M059J (cell line): ENCODE measurements at places on chromosomes 3 and 15. TPM values are rescaled to one million over a fixed set of nuclear protein-coding genes. Genes with fewer than 3 reads are reported as not detected.

DNA sequence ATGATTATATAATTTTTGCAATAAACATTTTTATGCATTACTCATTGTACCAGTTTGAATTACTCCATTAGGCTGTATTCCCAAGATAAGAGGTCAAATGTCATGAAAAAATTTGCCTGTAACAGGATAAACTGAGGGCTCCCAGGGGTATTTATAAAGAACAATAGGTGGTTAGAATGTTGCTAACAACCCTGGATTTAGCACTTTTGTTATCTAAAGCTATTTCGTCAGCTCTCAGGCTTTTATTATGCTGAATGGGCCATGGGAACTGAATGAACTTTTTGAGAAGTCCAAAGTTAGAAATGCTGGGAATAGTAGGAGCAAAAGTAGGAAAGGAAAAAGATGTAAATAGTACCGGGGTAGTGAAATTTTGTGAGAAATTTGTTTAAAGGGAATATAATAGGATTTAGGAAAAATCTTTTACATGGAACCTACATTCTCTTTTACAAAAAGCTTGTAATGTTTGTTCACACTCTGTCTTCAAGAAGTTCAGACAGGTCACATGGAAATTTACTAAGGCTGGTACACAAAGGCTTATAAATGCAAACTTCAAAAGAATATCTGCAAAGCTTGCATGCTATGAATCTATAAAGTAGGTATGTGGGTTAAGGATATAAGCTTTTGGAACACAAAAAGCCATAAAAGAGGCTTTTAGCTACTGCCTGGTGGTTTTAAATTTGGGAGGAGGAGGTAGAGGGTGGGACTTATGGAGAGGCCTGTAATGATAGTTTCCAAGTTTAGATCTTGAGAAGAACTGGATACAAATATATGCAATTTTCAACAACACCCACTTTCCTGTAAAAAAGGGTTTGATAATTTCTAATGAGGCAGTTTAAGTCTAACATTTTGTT lies 445.8 kb upstream of the NAALADL2 start:
- no peak for DNase-seq

Gene CP
- total RNA-seq: 2.7 and 3.4 TPM in 2 replicates

DNA sequence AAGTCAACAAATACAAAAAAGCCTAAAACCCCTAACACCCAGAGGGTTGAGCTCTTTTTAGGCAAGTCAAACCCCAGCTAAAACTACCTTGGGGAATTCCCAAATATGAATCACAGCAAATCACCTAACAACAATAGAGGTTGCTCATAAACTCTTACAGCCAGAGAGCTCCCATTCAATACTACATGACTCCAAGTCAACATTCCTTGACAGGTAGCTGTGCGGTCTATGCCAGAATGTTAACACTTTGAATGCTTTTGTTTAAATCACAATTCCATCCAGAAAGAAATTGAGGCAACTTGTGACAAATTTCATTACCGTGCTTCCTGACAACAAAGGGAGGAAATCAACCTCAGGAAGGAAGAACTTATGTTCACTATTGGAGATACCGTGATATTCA lies 7.5 kb upstream of the UACA start:
- DNase-seq: peak; percentile 57

Gene MUC4
- total RNA-seq: 0.02 and 0.05 TPM in 2 replicates

DNA sequence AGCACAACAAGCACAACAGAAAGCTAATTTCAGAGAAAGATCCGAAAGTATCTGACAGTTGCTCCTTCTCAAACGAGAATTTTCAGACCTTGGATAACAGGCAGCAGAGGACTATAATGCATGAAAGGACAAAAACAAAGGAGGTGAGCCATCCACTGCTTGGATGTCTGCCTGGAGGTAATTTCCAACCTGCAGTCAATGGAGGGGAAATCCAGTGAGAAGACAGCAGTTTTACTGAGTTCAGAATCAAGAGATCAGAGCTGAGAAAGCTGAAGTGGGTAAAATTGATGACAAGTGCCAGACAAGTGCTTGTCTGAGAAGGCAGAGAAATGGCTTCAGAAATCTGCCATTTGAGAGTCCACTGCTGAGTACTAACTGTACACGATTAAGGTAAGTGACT lies 22.1 kb downstream of the UBE3A start:
- DNase-seq: peak; percentile 62

- DNase-seq: no peak
These were observed 33.6 kb upstream of the SEC13 start for GRCh38 chr3:10354361-10355015.

- DNase-seq: peak; percentile 91
These were observed 412.9 kb downstream of the TIGIT start for GRCh38 chr3:114706591-114707232.

- DNase-seq: no peak
These were observed 1029.3 kb upstream of the CFAP20DC start for GRCh38 chr3:60079076-60079475.

DNA sequence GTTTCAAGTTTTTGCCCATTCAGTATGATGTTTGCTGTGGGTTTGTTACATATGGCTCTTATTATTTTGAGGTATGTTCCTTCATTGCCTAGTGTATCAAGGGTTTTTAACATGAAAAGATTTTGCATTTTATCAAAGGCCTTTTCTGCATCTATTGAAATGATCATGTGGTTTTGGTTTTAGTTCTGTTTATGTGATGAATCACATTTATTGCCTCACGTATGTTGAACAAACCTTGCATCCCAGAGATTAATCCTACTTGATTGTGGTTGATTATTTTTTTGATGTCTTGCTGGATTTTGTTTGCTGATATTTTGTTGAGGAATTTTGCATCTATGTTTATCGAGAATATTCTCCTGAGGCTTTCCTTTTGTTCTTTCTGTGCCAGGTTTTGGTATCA lies 39.4 kb downstream of the TMCO5A start:
- DNase-seq: peak; percentile 10

DNA sequence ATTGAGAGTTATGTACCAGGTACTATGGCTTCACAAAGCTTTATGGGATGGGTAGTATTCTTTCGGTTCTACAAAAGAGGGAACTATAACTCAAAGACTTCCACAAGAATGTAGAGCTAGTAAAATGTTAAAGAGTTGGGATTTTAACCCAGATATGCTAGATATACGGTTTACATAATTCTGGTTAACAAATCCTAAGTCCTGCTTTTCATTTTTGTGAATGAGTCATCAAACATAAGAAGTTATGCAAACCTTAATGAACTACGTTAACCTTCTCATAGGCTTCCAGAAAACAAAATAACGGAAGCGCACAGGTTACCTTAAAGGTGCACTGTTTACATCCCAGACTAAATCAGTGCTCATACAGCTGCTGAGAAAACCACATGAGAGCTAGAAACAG lies 1049.3 kb downstream of the MCTP2 start:
- DNase-seq: no peak

- DNase-seq: no peak
These were observed 37.9 kb downstream of the ANKDD1A start for GRCh38 chr15:64949383-64950186.

DNA sequence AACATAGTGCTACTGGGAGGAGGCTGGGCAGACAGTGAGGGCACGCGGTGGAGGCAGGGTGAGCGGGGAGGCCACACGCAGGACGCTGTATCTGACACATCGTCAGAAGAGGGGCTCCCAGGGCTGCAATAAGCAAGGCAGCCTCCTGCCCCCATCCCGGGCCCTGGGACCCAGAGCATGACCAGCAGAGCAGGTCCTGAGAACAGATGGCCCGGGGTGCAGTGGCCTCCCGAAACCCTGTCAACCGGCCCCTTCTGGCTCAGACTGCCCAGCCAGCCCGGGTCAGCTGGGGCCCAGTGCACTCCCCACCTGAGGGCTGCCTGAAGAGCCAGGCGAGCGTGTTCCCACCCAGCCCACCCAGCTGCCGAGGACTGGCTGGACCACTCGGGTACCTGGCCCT lies 37.4 kb downstream of the DNAJB8 start:
- DNase-seq: no peak

Gene FGF12
- total RNA-seq: 4.6 and 6.6 TPM in 2 replicates

Gene SUCLG2
- total RNA-seq: 26.3 and 28.7 TPM in 2 replicates

Gene SLC2A2
- 0.12 and 0.32 TPM in 2 replicates for total RNA-seq

Gene ADCY5
- not detected in 2 replicates for total RNA-seq

- DNase-seq: no peak
These were observed 681.0 kb downstream of the DIPK2A start for GRCh38 chr3:144652573-144652972.

Gene GCSAM
- total RNA-seq: not detected in 2 replicates

GRCh38 chr15:70100474-70101341 lies 3.0 kb upstream of the TLE3 start:
- peak; percentile 40 for DNase-seq

GRCh38 chr3:50256978-50257890 lies 11.7 kb upstream of the SEMA3B start:
- DNase-seq: peak; percentile 46

DNA sequence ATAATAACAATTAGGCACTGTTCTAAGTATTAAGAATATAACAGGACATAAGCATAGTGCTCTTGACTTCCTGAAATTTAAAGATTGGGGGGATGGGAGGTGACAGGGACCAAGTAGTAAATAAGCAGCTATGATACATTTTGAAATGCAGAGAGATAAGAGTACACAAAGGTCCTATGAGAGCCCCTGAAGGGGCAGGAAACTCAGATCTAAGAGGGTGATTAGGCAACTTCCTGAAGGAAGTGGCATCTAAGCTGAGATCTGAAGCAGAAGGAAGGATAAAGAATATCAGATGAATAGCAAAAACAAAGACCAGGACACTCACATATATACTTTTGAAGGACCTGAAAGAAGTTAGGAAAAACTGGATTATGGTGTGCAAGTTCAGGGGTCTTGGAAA lies 415.2 kb upstream of the FRG2C start:
- DNase-seq: no peak

Gene SLC51A
- total RNA-seq: not detected in 2 replicates

Gene LRRN1
- total RNA-seq: 1.3 and 1.6 TPM in 2 replicates

Gene VPS8
- total RNA-seq: 31.4 and 35.4 TPM in 2 replicates

DNA sequence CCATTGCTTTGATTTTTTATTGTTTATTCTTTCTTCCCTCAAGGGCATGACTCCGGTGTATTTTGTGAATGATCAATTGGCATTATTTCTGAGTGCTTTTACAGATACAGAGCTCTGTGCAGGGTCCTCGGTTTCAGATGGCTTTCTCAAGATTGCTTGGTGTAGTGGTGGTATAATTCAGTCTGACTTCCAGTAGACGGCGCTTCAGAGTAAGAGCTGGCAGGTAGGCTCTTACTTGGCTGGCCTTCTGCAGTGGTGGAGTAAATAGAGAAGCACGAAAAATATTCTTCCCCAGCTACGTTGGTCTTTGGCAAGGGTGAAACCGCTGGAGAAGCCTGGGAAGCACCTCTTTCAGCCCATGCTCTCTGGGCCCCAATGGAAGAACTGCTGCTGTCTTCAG lies 723.0 kb upstream of the BCHE start:
- no peak for DNase-seq

Gene ANKUB1
- not detected in 2 replicates for total RNA-seq

- peak; percentile 9 for DNase-seq
These were observed 172.4 kb downstream of the PDE8A start for GRCh38 chr15:85154061-85154460.
